Stomach (tissue), 19 donors: ENCODE measurements at places on chromosomes 5 and 9. TPM values are rescaled to one million over a fixed set of nuclear protein-coding genes. Genes with fewer than 3 reads are reported as not detected.

DNA sequence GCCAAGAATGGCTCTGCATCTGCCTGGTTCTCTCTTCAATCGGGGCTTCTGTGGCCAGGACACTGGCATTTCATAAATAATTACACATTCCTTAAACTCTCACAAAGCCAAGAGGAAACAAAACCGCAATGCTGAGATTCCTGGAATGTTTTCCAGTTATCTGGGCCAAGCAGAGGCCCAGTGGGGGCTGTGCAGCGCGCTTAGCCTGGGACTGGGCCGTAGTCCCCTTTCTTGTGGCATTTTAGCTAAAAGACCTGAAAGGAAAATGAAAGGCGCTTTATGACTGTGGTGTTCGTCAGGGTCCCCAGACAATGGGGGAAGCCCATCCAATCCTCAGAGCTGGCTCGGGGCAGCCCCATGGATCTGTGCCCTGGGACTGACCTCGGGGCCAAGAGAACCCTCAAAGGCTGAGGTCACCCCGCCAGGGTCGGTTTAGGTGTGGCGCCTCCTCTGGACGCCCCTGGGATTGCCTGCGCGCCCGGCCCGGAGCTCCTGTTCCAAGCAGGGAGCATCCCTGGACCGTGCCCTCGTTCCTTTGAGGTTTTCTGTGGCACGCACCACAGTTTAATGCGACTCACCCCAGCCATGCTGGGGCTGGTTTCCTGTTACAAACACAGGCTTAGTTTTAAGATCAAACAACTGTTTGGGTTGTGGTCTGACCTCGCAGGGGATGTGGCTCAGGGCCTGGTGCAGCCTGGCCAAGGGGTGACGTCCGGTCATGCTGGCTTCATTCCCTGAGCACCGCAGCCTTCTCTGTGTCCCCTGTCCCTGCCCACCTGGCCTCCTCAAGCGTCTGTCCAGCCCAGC lies 51.5 kb upstream of the NKD2 start:
- peak overlapping the region; percentile 44 for H3K27ac ChIP-seq
- no peaks in the 10 kb centered on the region for H3K36me3 ChIP-seq
- H3K4me1 ChIP-seq: peaks cover 52% of the 10 kb centered on the region
- no peak for DNase-seq
- no peak overlapping the region for H3K4me3 ChIP-seq
- peaks cover 3% of the 10 kb centered on the region for H3K27me3 ChIP-seq

DNA sequence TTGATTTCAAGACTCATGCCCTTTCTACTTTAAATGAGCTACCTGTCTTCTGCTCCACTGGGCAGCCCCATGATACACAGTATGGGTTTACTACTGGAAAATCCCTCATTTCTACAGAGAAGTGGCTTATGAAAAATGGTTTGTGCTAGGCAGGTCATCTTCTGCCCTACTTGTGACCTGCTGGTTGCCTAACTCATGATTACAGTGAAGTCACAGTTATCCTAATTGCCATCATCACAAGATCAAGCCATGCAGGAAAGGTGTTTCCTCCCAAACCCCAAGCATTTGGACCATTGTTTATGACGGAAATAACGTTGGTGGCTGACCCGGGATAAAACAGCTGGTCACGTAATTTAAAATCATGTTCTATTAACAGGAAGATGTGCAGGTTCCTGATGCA lies 330.6 kb downstream of the ACTL7B start:
- no peaks in the 10 kb centered on the region for H3K4me1 ChIP-seq
- H3K4me3 ChIP-seq: no peak overlapping the region
- DNase-seq: no peak
- H3K36me3 ChIP-seq: no peaks in the 10 kb centered on the region
- H3K27me3 ChIP-seq: no peaks in the 10 kb centered on the region

DNA sequence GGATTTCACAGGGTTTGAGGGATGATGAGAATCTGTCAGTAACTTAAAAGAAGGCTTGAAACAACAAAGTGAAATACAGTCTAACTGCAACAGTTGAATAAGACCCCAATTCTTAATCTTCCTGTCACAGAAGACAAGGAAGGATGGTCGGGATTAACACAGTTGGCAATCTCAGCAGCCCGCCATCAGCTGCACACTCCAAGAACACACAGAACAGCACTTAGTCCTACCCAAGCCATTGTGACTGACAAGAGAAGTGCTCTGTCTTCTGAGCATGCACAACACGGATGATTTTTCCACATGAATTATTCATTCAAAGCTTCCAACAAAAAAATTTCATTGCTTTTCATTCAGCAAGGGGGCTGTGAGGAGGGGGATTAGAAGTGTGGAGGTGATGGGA lies 576.1 kb downstream of the TLE4 start:
- no peak overlapping the region for H3K27ac ChIP-seq
- no peaks in the 10 kb centered on the region for H3K36me3 ChIP-seq
- H3K4me1 ChIP-seq: no peaks in the 10 kb centered on the region
- no peaks in the 10 kb centered on the region for H3K27me3 ChIP-seq
- H3K4me3 ChIP-seq: no peak overlapping the region

GRCh38 chr9:116275418-116276195 lies 122.0 kb downstream of the PAPPA start:
- DNase-seq: no peak
- no peaks in the 10 kb centered on the region for H3K4me1 ChIP-seq
- H3K36me3 ChIP-seq: no peaks in the 10 kb centered on the region
- no peak overlapping the region for H3K4me3 ChIP-seq
- H3K27me3 ChIP-seq: no peaks in the 10 kb centered on the region

DNA sequence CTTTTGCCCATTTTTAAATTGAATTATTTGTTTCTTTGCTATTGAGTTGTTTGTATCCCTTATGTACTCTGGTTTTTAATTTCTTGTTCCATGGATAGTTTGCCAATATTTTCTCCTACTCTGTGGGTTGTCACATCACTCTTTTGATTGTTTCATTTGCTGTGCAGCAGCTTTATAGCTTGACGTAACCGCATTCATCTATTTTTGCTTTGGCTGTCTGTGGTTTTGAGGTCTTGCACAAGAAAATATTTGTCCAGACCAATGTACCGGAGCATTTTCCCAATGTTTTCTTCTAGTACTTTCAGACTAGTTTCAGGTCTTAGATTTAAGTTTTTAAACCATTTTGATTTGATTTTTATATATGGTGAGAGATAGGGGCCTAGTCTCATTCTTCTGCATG lies 36.2 kb upstream of the ZNF366 start:
- no peaks in the 10 kb centered on the region for H3K36me3 ChIP-seq
- H3K4me3 ChIP-seq: no peak overlapping the region
- no peak for DNase-seq
- no peaks in the 10 kb centered on the region for H3K27me3 ChIP-seq
- no peaks in the 10 kb centered on the region for H3K4me1 ChIP-seq

DNA sequence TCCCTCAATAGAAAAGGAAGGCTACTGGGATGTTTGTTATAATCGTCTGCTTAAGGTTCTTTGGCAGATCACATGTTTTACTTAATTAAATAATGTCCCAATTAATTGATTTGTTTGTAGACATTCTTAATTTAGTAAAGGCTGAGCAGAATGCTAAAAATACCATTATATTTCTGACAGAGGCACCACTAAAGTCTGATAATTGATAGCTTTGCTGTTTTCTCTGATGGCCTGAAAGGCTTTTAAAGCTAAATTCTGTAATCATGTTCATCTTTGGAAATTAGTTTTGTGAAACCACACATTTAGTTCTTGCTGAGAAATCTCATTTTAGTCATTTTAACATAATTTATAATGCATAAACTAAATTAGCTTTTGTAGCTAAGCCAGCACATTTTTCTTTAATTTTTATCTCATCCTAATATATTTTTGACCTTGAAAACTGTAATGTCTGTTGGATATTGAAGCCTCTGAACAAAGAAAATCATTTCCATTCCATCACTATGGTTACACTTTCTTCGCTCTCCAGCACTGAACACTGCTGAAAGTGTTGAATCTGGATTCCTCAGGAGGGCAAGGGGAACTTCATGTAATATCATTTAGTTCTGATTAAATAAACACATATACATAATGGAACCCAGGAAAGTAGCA lies 329.4 kb downstream of the ELAVL2 start:
- no peaks in the 10 kb centered on the region for H3K27me3 ChIP-seq
- DNase-seq: no peak
- H3K36me3 ChIP-seq: no peaks in the 10 kb centered on the region
- H3K27ac ChIP-seq: no peak overlapping the region
- no peaks in the 10 kb centered on the region for H3K4me1 ChIP-seq
- H3K4me3 ChIP-seq: no peak overlapping the region

- no peak overlapping the region for H3K4me3 ChIP-seq
- no peaks in the 10 kb centered on the region for H3K4me1 ChIP-seq
- DNase-seq: peak; percentile 25
- H3K27me3 ChIP-seq: no peaks in the 10 kb centered on the region
- no peaks in the 10 kb centered on the region for H3K36me3 ChIP-seq
These were observed 86.1 kb downstream of the ADAMTS2 start for GRCh38 chr5:179258922-179259730.

Gene GLRA1
- total RNA-seq: not detected

Gene CARD9
- total RNA-seq: 1.9 TPM

- DNase-seq: peak; percentile 24
- H3K4me1 ChIP-seq: peaks cover 16% of the 10 kb centered on the region
- no peaks in the 10 kb centered on the region for H3K27me3 ChIP-seq
- no peak overlapping the region for H3K4me3 ChIP-seq
- H3K27ac ChIP-seq: peak overlapping the region; percentile 74
- H3K36me3 ChIP-seq: peaks cover 8% of the 10 kb centered on the region
These were observed 53.2 kb downstream of the IPPK start for GRCh38 chr9:92616655-92617111.

- peaks cover 4% of the 10 kb centered on the region for H3K4me1 ChIP-seq
- H3K4me3 ChIP-seq: no peak overlapping the region
- DNase-seq: peak; percentile 55
- H3K27me3 ChIP-seq: no peaks in the 10 kb centered on the region
These were observed 191.5 kb downstream of the ROR2 start for GRCh38 chr9:91758491-91758981.

- H3K4me3 ChIP-seq: no peak overlapping the region
- DNase-seq: peak; percentile 34
- H3K27ac ChIP-seq: no peak overlapping the region
- H3K27me3 ChIP-seq: no peaks in the 10 kb centered on the region
These were observed 60.4 kb upstream of the CAST start for GRCh38 chr5:96601715-96602244.

DNA sequence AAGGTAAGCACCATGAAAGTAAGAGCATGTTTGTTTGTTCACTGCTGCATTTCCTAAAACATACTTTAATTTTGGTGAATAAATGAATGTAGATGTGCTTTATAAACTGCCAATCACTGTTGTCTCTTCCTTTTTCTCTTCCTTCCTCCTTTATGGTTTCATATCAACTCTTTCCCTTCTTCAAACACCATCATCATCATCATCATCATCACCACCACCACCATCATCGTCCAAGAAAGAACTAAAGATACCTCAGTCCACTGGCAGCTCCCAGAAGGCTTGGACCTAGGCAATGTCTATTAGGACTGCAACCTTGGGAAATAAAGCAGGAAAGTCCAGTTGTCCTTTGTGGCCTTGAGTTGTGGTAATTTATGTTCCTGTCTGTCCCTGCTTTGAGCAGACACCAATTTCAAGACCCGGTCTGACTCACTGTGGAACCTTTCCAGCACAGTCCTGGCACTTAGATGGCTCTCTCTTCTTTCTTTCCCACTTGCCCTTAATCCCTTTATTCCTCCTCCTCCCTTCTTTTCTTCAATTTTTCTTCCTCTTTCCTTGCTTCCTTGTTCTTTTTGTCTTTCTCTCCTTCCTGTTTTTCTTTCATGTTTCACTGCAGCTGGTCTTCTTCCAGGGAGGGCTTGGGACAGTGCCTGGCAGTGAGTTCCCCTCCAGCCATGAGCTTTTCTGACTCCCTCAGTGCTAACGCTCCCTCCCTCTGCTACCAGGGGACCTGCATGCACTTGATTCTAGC lies 99.3 kb downstream of the ANGPTL2 start:
- H3K36me3 ChIP-seq: no peaks in the 10 kb centered on the region
- H3K4me3 ChIP-seq: no peak overlapping the region
- no peak overlapping the region for H3K27ac ChIP-seq
- H3K4me1 ChIP-seq: peaks cover 7% of the 10 kb centered on the region
- no peaks in the 10 kb centered on the region for H3K27me3 ChIP-seq

GRCh38 chr9:114837923-114838322 lies 32.1 kb upstream of the TNFSF15 start:
- H3K36me3 ChIP-seq: no peaks in the 10 kb centered on the region
- H3K27ac ChIP-seq: no peak overlapping the region
- no peaks in the 10 kb centered on the region for H3K27me3 ChIP-seq
- H3K4me3 ChIP-seq: no peak overlapping the region

GRCh38 chr5:80763211-80763610 lies 108.4 kb upstream of the DHFR start:
- no peak overlapping the region for H3K4me3 ChIP-seq
- H3K36me3 ChIP-seq: peaks cover 11% of the 10 kb centered on the region
- no peak for DNase-seq
- no peaks in the 10 kb centered on the region for H3K4me1 ChIP-seq
- no peaks in the 10 kb centered on the region for H3K27me3 ChIP-seq
- no peak overlapping the region for H3K27ac ChIP-seq

DNA sequence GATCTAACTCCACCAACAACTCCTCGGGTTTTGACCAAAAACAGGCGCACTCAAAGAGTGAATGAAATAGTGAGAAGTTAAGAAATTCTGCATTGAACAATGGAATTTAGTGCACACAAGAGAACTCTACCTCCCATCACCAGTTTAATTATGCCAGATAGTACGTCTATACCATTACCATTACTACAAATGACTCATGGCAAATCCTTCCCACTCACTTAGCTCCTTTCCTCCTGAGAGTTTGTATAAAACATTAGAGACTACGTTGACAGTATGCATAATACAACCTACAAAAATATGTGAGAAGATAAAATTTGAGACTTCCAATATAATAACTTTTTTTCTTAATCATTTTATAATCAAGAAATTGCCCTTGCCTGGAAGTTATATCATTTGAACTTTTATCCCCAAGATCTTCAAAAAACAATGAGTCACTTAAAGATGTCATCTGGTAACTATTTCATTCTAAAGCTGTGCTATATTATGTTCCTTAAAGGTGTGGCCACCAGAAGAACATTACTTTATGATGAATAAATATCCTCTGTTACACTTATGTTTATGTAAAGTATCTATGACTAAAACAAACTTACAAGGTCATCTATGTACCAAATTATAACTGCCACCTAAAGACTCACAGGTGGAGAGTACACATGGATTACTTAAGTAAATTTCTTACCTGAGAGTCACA lies 297.9 kb upstream of the PTGER4 start:
- no peaks in the 10 kb centered on the region for H3K36me3 ChIP-seq
- no peak overlapping the region for H3K27ac ChIP-seq
- H3K4me1 ChIP-seq: peaks cover 31% of the 10 kb centered on the region
- DNase-seq: no peak
- H3K27me3 ChIP-seq: no peaks in the 10 kb centered on the region
- no peak overlapping the region for H3K4me3 ChIP-seq

DNA sequence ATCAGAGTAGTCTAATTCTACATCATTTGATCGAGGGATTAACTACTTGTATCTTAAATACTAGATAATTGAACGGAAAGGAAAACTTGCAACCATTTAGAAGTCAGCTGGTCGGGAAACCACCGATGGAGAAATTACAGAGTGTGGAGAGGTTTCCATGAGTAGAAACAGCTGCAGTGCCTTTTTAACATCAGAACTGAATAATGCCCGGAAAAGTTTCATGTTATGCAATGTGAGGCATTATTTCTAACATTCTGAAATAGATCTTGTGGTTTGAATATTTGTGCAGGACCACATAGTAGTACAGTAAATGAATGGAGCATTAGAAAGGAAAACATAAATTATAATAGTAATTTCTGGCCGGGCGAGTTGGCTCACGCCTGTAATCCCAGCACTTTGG lies 88.1 kb upstream of the RNF180 start:
- no peaks in the 10 kb centered on the region for H3K27me3 ChIP-seq
- H3K4me3 ChIP-seq: no peak overlapping the region
- DNase-seq: no peak
- H3K4me1 ChIP-seq: no peaks in the 10 kb centered on the region
- H3K36me3 ChIP-seq: no peaks in the 10 kb centered on the region

Gene SAXO1
- total RNA-seq: not detected

Gene KIF12
- 3.9 TPM for total RNA-seq
